ENCODE measurements at places on chromosomes 1 and 21.

DNA sequence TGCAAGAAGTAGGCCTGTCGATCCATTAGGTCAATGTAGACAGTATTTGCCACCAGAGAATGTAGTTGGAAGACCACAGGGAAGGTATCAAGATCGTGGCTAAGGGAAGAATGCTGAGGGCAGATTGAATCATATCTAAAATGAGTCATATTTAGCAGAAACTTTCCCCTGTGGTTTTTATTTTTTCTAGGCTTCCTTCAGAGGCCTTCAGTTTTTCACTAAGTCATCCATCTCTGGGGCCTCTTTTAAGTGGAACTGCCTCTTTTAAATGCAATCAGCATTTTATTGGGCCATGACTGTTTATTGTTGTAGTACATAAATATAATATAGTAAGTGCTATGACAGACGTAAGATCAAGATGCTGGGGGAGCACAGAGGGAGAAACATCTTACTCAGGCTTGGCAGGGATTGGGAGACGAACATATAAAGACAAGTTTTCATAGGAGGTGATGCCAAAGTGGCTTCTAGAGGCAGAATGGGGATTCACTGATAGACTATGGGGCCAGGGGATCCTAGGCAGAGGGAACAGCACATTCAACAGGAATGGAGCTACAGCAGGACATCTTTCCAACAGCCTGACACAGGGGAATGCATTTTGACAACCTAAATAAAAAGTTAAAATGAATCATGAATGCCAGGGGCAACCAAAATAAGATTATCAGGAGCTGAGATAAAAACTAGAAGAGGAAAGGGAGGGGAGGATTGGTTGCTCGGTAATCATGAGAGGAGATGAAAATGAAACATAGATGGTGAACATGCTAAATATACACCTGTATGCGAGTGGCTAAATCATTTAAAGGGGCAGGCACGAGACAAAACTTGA is 20.1 kb downstream of the UBE2U start:
- no peak for DNase-seq

- DNase-seq: no peak
Observed at GRCh38 chr1:91171898-91172297, 150.1 kb upstream of the ZNF644 start.

- DNase-seq: no peak
Observed at GRCh38 chr1:82160036-82160435, 359.3 kb downstream of the ADGRL2 start.

GRCh38 chr1:202126426-202126825 is 3.7 kb downstream of the GPR37L1 start:
- DNase-seq: no peak

GRCh38 chr1:7481194-7481593 is 289.9 kb upstream of the VAMP3 start:
- no peak for DNase-seq

DNA sequence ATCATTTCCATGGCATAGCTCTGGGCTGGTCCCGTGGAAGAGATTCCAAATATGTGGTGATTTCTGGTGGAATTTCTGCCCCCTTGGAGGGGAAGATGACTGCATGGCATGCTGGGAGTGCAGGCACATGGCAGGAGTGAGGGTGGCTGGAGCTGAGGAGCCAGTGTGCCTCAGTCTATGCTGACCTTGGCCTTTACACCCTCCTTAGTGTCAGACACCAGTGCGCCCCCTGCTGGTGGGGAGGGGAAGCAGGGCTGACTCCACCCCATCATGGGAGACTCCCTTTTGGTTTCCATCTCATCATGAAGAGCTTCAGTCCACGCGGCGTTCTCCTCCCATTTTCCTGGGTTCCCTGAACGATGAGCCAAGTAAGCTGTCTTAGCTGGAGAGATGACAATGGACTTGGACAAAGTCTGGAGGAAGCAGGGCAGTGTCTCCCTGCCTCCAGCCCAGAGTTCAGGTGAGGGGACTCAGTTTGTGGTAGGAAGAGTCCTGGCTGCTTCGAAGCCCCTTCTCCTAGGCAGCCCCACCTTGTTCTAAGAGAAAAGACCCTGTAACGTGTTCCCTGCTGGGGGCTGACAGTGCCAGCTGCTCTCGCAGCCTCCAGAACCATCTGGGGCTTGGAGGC is 10.3 kb downstream of the ALX3 start:
- DNase-seq: peak; percentile 62

DNA sequence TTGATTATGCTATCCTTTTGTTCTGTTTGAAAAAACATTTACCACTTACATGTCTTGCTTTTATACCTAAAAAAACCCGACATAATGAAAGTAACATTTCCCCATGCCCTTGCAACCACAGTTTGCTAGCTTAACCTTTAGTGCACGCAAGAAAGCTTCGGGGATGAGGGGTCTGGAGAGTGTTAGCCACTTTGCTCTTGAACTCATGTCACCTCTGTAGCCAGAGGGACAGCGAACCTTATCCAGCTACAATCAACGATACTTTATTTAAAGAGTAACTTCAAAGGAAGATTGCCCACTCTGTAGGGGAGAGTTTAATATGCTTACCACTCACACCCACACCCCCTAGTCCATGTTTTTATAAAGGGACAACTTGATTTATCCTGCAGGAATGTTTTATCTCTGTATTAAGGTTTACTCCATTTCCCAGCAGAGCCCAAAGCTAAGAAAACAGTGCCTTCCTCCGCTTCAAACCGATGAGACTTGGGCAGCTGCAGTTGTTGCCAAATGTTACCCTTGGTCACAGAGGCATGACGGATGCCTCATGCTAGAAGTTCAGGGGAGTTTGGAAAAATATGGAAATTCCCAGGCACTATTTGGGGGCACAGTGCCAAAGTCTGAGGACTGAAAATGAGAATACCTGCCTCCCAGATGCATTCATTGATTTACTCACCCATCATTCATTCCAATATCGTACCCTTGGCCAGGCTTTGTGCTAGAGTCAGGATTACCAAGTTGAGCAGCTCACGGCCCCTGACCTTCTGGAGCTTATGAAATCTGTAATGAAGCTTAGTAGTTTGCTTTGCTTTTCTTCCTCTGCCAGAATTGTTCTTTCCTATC is 61.4 kb upstream of the VCAM1 start:
- no peak for DNase-seq

GRCh38 chr1:200979574-200980451 is 43.7 kb downstream of the KIF21B start:
- peak; percentile 60 for DNase-seq

- no peak for DNase-seq
Observed at GRCh38 chr1:200107004-200107470, 79.5 kb downstream of the NR5A2 start.

- no peak for DNase-seq
Observed at GRCh38 chr1:29900712-29901111, 664.4 kb downstream of the PTPRU start.

GRCh38 chr1:96370757-96371156 is 350.8 kb upstream of the PTBP2 start:
- no peak for DNase-seq

GRCh38 chr1:43596579-43596978 is 53.4 kb upstream of the KDM4A start:
- no peak for DNase-seq

- DNase-seq: no peak
Observed at GRCh38 chr1:32917521-32917920, 16.3 kb upstream of the TMEM54 start.

DNA sequence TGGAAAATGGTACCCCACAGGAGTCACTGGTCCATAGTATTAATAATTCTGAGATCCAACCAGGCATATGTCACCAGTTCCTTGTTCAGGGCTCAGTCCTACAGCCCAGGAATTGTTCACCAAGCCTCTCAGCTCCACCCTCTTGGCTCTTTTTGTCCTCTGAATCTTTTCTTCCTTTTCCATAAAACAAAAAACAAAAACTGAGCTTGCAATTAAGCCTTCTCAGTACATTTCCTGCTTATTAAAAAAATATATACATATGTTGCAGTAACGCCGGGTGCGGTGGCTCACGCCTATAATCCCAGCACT is 23.4 kb upstream of the KIF1B start:
- no peak for DNase-seq

DNA sequence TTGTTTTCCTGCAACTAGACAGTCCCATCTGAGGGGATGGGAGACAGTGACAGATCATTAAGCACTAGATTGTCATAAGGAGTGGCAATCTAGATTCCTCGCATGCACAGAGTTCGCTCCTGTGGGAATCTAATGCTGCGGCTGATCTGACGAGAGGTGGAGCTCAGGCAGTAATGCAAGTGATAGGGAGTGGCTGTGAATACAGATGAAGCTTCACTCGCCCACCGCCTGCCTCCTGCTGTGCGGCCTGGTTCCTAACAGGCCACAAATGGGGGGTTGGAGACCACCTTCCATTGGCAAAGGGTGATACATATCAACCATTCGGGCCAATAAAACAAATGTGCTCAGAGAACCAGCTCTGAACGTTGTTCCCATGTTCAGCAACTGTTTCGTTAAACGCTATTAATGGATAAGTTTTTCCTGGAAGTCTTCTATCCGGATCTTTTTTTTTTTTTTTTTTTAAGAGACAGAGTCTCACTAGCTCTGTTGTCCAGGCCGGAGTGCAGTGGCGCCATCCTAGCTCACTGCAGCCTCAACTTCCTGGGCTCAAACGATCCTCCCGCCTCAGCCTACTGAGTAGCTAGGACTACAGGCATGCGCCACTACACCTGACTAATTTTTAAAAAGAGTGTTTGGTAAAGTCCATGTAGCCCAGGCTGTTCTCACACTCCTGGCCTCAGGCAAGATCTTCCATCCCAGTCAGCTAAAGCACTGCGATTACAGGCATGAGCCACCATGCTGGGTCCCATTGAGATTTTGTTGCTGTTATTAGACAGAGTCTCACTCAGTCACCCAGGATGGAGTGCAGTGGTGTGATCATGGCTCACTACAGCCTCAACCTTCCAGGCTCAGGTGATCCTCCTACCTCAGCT is 8.7 kb upstream of the RSRP1 start:
- no peak for DNase-seq

DNA sequence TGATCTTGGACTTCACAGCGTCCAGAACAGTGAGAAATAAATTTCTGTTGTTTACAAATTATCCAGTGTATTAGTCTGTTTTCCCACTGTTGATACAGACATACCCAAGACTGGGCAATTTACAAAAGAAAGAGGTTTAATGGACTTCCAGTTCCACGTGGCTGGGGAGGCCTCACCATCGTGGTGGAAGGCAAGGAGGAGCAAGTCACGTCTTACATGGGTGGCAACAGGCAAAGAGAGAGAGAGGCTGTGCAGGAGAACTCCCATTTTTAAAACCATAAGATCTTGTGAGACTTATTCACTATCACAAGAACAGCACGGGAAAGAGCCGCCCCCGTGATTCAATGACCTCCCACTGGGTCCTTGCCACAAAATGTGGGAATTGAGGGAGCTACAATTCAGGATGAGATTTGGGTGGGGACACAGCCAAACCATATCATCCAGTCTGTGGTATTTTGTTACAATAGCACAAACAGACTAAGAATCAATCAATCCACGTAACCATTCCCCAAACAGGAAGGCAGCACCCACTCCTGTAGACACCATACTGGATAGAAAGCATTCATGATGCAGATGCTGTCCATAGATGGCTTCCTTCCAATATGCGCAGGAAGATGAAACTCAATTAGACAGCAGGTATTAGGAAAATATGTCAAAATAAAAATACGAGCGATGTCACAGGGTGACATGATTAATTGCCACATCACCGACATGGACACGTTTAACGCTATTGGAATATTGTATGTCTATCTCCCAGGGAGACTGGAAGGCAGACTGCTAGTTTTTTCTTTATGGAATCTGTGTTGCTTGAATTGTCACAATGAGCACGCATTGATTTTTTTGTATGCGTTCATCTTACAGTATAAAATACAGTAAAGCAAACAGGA is 22.8 kb downstream of the ECE1 start:
- no peak for DNase-seq

DNA sequence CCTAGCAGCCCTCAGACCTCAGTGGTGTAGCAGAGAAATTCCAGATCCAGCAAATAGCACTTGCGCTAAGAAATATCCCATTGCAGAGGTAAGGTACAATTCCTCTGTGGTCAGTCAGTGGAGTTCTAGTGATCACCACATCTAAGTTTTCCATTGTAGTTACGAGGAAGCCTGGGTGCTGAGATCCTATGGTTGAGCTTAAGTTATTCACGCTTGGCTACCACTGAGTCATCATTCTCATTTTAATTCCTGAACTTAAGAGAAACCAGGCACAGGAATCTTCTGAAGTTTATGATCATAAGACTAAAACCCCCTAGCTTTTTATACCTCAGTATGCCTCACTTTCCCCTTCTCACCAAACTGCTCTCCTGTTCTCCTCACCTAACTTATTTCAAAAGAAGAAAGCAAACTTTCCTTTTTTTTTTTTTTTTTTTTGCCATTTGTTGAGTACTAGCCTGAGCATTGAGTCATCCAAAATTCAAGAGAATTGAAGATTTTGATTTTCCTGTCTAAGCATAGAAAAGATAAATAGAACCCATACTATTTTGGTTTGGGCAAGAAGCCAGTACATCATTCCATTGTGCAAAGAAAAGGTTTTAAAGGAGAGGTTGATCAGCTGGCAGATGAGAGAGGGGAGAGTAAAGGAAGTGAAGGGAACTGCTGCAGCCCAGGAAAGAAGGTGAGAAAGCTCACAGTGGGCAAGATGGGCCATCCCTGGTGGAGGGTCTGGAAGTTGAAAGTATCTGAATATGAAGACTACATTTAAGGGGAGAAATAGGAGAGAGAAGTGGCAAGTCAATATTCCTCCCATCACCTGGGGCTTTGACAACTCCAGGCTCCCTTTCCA is 39.9 kb downstream of the SERBP1 start:
- DNase-seq: no peak

Data from activated CD4-positive, alpha-beta T cell treated with anti-CD3 and anti-CD28 coated beads for 4 hours (primary cell).